ENCODE measurements at places on chromosomes 1 and 21.

- no peak overlapping the region for H3K27ac ChIP-seq
- no peaks in the 10 kb centered on the region for H3K36me3 ChIP-seq
- no peaks in the 10 kb centered on the region for H3K4me1 ChIP-seq
- H3K27me3 ChIP-seq, result no peaks in the 10 kb centered on the region
Observed at GRCh38 chr1:166588741-166589140, 250.5 kb upstream of the POGK start.

GRCh38 chr1:209767096-209767495, 11.2 kb downstream of the TRAF3IP3 start:
- DNase-seq, result no peak
- H3K27me3 ChIP-seq, result no peaks in the 10 kb centered on the region
- no peak overlapping the region for H3K4me3 ChIP-seq
- H3K27ac ChIP-seq, result no peak overlapping the region
- H3K36me3 ChIP-seq, result no peaks in the 10 kb centered on the region

DNA sequence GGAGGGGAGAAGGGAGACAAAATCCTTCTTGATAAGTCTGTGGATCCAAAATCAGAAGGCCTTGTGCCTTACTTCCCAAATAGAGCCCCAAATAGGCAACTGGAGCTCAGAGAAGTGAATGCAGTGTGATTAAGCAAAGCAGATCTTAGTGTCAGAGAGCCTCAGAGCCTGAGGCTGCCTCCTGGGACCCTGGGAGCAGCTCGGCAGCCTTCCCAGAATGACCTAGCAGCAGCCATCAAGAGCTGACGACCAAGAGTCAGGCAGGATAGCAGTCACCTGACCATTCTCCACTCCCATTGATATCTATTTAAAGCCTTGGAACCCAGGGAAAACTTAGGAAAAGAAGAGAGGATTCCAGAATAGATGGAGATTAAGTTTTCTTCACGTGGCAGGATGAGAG, 78.0 kb upstream of the SMYD2 start:
- no peaks in the 10 kb centered on the region for H3K27me3 ChIP-seq
- H3K27ac ChIP-seq, result no peak overlapping the region

DNA sequence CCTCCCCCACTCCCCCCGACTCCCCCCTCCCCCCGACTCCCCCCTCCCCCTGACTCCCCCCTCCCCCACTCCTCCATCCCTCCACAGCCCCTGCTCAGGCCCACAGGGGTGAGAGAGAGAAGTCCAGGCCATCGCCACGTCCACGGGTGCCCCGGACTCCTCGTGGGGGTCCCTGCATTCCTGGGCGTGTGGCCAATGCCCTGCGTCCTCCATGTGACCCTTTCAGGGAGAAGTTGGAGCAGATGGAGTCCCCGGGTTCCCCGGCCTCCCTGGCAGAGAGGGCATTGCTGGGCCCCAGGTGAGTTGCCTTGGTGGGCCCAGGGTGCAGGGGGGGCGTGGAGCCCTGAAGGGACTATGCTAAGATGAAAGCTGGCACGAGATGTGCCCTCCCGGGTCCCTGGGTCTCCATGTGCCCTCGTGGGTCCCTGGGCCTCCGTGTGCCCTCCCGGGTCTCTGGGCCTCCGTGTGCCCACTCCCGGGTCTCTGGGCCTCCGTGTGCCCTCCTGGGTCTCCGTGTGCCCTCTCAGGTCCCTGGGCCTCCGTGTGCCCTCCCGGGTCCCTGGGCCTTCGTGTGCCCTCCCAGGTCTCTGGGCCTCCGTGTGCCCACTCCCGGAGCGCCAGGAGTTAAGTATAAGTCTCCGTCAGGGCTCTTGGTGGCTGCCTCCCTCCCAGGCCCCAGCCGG, 52.0 kb downstream of the SLC19A1 start:
- no peak for DNase-seq
- H3K4me1 ChIP-seq, result no peaks in the 10 kb centered on the region
- no peaks in the 10 kb centered on the region for H3K27me3 ChIP-seq
- H3K36me3 ChIP-seq, result peaks cover 6% of the 10 kb centered on the region

GRCh38 chr1:220207411-220207810, 64.8 kb downstream of the RAB3GAP2 start:
- H3K4me1 ChIP-seq, result no peaks in the 10 kb centered on the region
- no peaks in the 10 kb centered on the region for H3K27me3 ChIP-seq
- peaks cover 20% of the 10 kb centered on the region for H3K36me3 ChIP-seq
- no peak overlapping the region for H3K27ac ChIP-seq
- no peak for DNase-seq

GRCh38 chr1:164950541-164950986, 391.6 kb downstream of the PBX1 start:
- no peak overlapping the region for H3K27ac ChIP-seq
- H3K4me3 ChIP-seq, result no peak overlapping the region

DNA sequence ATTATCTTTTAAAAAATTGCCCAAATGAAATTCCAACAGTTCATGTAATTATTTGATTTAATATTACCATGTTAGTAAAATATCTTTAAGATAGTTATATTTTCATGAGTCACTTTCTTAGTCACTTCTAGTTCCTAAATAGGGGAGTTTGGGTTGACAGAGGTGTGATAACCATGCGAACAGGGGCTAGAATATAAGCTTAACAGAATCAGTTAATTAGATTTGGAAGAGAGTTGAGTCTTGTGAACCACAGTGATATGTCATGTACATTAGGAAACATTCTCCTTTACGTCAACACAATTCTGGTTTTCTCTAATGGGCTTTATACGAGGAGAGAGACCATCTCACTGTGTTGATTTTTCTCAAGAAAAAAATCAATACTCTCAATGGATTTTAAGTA, 64.8 kb upstream of the ZNF281 start:
- no peaks in the 10 kb centered on the region for H3K4me1 ChIP-seq
- H3K27me3 ChIP-seq, result no peaks in the 10 kb centered on the region
- no peak overlapping the region for H3K27ac ChIP-seq
- H3K4me3 ChIP-seq, result no peak overlapping the region

GRCh38 chr1:30974536-30974935, 66.0 kb upstream of the SDC3 start:
- peaks cover 17% of the 10 kb centered on the region for H3K4me1 ChIP-seq
- DNase-seq, result no peak
- no peak overlapping the region for H3K27ac ChIP-seq
- H3K4me3 ChIP-seq, result no peak overlapping the region
- peaks cover 18% of the 10 kb centered on the region for H3K36me3 ChIP-seq

DNA sequence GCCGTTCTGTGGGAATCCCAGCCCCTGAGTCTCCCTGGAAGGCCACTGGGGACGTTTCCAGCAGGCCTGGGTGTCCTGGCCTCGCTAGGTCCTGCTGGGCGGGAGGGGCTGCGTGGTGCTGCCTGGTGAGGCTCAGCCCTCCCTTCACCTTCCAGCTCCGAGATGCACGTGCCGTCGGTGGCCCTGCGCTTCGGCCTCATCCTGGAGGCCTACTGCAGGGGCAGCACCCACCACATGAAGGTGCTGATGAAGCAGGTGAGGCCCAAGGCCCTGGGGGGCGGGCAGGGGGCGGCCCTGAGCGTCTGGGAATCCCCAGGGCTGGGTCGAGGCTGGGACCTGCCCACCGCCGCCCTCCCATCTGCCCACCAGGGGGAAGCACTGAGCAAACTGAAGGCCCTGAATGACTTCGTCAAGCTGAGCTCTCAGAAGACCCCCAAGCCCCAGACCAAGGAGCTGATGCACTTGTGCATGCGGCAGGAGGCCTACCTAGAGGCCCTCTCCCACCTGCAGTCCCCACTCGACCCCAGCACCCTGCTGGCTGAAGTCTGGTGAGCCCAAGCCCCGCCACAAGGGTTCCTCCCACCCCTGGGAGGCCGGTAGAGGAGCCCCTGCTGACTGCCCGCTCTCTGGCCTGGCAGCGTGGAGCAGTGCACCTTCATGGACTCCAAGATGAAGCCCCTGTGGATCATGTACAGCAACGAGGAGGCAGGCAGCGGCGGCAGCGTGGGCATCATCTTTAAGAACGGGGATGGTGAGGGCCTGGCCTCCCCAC, 70.3 kb downstream of the PIK3CD start:
- no peak overlapping the region for H3K27ac ChIP-seq
- no peaks in the 10 kb centered on the region for H3K27me3 ChIP-seq
- H3K36me3 ChIP-seq, result peaks cover 67% of the 10 kb centered on the region
- no peak overlapping the region for H3K4me3 ChIP-seq
- DNase-seq, result no peak

DNA sequence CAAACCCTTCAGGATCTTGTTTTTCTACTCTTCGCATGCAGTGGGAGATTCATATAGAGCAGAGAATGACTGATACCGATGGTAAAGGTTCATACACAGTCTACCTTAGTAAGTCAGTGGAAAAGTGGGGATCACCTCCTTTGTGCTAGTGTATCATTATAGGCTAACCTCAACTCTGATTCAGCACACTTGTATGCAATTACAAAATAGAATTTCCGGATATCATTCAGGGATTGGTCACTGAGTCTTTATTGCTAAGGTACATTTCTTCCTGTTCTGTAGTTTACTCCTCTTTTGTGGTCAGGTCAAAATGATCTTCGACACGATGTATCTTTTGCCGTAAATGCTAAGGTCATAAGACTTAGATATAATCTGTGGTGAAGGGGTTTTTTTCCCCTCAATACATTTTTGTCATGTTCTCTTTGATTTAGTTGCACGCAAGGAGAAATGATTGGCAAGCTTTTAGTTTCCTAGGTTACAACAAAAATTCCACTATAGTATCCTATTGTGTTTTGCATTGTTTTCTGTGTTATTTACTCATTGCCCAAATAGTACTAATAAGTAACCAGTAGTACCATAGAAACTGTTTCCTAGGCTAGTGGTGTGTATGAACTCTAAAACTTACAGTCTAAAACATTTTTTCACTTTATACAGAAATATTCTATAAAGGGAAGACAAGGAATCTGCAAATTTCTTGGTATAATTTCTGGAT, 35.7 kb upstream of the PLA2G4A start:
- no peak overlapping the region for H3K4me3 ChIP-seq
- H3K4me1 ChIP-seq, result no peaks in the 10 kb centered on the region
- DNase-seq, result no peak
- no peaks in the 10 kb centered on the region for H3K27me3 ChIP-seq

GRCh38 chr1:236025836-236026235, 39.1 kb downstream of the NID1 start:
- H3K27ac ChIP-seq, result no peak overlapping the region
- no peak overlapping the region for H3K4me3 ChIP-seq
- DNase-seq, result no peak
- H3K27me3 ChIP-seq, result no peaks in the 10 kb centered on the region

- no peak overlapping the region for H3K4me3 ChIP-seq
- H3K27ac ChIP-seq, result no peak overlapping the region
- no peaks in the 10 kb centered on the region for H3K27me3 ChIP-seq
- DNase-seq, result no peak
- H3K4me1 ChIP-seq, result no peaks in the 10 kb centered on the region
Observed at GRCh38 chr1:162951553-162952315, 90.8 kb upstream of the CCDC190 start.

DNA sequence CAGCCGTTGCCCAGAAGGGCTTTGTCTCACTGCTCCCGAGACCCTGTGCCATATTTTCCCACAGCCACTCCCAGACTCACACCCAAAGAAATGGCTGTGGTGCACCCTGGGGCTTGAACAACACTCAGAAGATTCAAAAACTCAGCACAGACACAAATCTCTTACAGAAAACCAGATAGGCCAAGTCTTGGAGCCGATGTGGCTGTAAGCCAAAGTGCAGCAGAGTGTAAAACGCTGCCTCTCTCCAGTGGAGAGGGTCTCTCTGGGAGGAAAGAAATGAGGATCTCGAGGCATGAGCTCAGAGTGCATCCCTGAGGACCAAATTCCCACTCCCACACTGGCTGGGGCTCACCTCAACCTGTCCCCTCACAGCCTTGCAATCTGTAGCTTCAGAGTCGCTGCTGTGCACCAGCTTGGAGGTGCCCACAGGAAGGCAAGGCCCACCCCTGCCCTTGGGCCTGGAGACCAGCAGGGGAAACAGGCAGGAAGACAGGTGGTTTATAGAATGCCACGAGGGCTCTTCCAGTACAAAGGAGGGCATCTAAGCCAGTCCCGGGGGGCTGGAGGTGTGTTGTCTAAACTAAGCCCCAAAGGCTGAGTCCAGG, 171.3 kb upstream of the AJAP1 start:
- H3K4me3 ChIP-seq, result no peak overlapping the region
- no peaks in the 10 kb centered on the region for H3K36me3 ChIP-seq
- H3K27ac ChIP-seq, result no peak overlapping the region

- peak; percentile 36 for DNase-seq
- H3K4me3 ChIP-seq, result no peak overlapping the region
- no peaks in the 10 kb centered on the region for H3K36me3 ChIP-seq
- no peaks in the 10 kb centered on the region for H3K27me3 ChIP-seq
Observed at GRCh38 chr1:13911697-13912619, 212.0 kb downstream of the PRDM2 start.

GRCh38 chr1:230926182-230926581, 52.5 kb downstream of the TTC13 start:
- H3K4me3 ChIP-seq, result no peak overlapping the region
- no peaks in the 10 kb centered on the region for H3K4me1 ChIP-seq
- DNase-seq, result no peak
- H3K27me3 ChIP-seq, result no peaks in the 10 kb centered on the region
- peaks cover 20% of the 10 kb centered on the region for H3K36me3 ChIP-seq

GRCh38 chr1:222546548-222547259, 1.2 kb downstream of the HHIPL2 start:
- no peak overlapping the region for H3K4me3 ChIP-seq
- H3K36me3 ChIP-seq, result no peaks in the 10 kb centered on the region

DNA sequence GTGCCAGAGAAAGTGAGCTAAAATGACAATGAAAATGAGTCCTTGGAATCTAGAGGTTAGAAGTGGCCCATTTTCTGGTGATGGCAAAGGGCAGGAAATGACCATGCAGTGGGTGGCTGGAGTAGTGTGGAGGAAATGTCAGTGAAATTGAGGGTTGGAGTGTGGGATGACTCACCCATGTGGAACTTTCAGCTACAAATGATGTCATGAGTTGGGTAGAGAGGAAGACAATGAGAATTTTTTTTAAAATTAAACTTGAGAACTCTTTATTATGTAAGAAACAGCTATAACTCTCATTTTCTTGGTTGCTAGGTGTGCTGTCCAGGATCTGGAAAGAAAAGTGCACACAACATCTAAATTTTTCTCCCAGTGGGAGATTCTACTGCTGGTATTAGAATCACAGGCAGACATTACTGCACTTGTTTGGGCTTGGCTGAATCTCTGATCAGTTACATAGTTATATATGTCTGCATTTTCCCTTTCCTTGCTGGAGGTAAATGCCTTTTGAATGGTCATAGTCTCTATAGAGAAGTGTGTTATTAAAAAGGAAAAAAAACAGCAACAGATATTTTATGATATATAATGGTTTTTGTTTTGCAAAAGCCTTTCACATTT, 56.8 kb upstream of the GNG12 start:
- no peak overlapping the region for H3K4me3 ChIP-seq
- no peaks in the 10 kb centered on the region for H3K36me3 ChIP-seq
- H3K27me3 ChIP-seq, result no peaks in the 10 kb centered on the region
- H3K4me1 ChIP-seq, result peaks cover 4% of the 10 kb centered on the region
- H3K27ac ChIP-seq, result no peak overlapping the region

- H3K4me3 ChIP-seq, result no peak overlapping the region
- H3K27me3 ChIP-seq, result no peaks in the 10 kb centered on the region
- no peaks in the 10 kb centered on the region for H3K36me3 ChIP-seq
- H3K27ac ChIP-seq, result no peak overlapping the region
- DNase-seq, result no peak
Observed at GRCh38 chr1:180363246-180363995, 133.4 kb downstream of the LHX4 start.
